Activated T-cell treated with anti-CD3 and anti-CD28 coated beads for 1 hour (primary cell): ENCODE measurements at places on chromosomes 1 and 21.

DNA sequence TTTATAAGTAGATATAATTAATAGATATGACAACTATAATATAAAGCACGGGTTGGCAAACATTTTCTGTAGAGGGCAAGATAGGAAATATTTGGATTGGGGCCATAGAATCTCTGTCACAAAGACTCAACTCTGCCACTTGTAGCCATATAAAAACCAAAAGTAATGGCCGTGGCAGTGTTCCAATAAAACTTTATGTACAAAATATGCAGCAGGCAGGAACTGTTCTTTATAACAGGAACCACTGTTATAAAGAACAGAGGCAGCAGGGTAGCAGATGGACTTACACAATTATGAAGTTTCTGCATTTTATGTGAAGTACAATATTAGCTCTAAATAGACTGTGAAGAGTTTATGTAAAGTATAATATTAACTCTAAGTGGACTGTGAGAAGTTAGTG lies 16.9 kb upstream of the QSOX1 start:
- no peak for DNase-seq

DNA sequence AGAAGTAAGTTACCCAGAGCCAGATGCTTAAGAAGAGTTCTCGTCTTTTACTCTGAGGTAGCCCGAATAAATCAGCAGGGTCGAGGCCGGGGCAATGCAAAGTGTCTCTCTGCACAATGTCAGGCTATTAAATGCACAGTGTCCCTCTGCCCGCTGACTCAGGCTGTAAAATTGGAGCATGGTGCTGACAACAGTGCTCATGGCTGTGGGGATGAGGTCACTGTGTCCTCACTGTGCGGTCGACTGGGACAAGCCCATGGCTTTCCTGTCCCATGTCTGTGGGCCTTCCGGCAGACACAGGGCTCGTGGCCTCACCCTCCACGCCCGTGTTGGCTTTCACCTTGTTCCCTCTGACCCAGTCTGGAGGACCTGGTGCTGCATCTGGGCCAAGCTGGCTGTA lies 14.6 kb upstream of the SLC2A1 start:
- DNase-seq = no peak

DNA sequence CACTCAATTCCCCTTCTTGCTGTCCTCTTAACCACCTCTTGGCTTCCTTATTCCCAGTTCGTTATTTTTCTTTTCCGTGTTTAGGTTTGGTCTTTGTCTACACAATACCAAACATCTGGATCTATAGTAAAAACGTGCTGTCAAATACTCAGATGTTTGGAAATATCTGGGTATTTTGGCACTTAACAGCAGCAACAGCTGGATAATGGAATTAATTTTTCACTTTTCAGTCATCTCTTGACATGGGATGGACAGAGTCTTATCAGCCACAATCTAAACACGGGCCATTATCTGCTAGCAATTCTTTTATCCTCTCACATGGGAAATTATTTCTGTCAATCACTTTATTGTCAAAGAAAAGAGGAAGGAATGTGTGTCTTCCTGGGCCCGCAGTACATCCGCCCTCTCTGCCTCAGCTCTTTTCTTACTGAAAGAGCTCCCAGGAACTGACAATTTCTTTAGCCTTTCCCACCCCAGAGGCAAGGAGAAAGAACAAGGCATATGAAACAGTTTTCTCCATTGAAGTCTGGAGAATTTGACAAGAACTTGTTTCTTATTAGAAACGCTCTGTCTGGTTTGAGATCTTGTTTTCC lies 13.4 kb downstream of the NHLH2 start:
- DNase-seq = no peak

DNA sequence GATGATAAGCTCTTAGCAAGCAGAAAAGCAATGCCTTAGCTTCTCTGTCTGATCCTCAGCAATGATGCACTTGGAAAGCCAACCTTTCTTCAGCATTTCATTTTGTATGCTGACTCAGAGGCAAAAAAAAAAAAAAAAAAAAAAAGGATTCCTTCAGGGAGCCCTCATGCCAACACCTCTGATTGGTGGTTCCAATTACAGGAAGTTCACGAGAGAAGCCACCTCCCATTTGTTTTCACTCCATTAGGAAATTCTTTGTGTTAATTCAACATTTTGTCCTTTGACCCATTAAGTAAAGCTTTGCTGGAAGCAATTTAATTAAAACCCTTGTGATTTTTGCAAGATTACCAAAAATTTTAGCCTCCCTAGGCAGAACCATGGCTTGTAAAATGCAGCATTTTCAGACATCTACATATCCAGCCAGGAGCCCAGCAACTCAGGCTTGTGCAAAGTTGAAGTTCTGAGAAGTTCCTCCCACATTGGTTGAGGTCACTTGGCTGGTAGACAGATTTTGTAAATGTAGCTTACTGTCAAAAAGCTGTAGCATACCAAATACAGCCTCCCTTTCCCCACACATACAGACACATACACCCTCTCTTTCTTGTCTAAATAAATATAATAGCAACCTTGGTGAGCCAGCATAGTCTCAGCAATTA lies 27.1 kb upstream of the VTCN1 start:
- DNase-seq = no peak
